ENCODE measurements at places on chromosomes 5 and 9.
A peak's percentile ranks its signal among the peaks of the same experiment; 100 is the strongest.

DNA sequence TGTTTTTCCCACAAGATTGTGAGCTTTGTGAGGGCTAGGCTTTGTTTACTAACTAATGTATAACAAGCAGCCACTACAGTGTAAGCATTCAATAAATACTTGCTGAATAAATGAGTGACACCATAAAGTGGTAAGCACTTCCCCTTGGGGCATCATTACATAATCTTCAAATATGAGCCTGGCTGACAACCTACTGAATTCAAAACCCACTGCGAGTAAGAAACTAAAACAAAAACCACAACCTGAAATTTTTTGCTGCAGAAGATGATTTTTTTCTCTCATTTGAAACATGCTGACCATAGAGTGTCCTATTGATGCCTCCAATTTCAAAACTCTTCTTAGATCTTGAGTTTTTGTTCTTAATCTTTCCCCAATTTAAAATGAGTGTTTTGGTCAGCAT is 331.3 kb upstream of the CCNG1 start:
- DNase-seq, result no peak

DNA sequence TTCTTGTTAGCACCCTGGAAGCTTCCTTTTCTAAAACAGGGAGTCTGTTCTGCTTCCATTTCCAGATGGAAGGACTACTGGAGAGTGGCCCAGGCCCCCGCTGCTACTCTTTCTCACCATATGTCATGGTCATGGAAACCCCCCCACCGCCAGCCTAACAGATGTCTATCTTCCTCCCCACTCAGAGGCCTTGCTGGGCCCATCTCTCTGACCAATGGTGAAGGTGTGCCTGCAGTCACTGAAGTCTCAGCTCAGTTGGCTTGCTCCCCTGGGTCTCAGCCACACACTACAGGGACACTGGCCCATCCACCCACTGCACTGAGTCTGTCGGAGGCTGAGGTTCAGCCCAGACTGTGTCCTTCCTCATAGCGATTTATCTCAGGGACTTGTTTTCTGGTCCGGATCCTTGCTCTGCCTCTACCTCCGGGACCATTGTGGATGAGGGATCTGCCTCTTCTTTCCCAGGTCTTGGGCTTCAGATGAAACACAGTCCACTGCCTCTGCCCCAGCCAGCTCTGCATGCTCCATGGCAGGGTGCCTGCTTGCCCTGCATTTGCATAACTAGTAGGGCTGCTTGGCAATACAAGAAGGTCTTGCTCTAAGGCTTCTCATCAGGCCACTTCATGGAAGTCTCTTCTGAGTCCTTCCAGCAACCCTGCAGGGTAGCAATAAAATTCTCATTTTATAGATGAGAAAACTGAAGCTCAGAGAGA is 30.8 kb downstream of the GALNT12 start:
- no peak for DNase-seq

DNA sequence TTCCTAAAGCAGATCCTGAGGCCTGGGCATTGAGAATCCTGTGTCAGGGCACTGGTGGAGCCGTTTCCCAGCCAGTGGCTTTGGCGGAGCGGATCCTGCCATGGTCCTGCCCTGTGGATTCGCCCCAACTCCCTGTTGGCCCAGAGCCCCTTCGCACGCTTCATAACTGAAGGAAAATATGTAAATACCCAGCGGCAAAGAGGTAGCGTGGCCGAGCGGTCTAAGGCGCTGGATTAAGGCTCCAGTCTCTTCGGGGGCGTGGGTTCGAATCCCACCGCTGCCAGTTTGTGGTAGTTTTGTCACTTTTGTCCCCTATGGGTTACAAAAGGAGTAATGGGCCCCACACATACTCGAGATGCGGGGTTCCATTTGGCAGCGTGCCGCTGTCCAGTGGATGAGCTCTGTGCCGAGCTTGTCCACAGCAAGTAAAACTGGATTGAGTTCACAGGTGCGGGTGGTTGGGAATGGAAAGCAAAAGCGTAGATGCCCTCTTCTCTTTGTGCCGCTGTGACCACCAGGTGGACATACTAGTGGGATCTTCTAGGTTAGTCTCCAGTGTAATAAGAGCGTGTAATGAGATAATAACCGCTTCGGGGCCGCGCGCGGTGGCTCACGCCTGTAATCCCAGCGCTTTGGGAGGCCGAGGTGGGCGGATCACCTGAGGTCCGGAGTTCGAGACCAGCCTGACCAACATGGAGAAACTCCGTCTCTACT is 17.3 kb downstream of the TRIM7 start:
- peak; percentile 83 for DNase-seq

- DNase-seq, result no peak
Measured at GRCh38 chr5:97172227-97172626, 10.8 kb downstream of the RIOK2 start.

- no peak for DNase-seq
Measured at GRCh38 chr5:142511358-142511757, 174.5 kb downstream of the FGF1 start.

DNA sequence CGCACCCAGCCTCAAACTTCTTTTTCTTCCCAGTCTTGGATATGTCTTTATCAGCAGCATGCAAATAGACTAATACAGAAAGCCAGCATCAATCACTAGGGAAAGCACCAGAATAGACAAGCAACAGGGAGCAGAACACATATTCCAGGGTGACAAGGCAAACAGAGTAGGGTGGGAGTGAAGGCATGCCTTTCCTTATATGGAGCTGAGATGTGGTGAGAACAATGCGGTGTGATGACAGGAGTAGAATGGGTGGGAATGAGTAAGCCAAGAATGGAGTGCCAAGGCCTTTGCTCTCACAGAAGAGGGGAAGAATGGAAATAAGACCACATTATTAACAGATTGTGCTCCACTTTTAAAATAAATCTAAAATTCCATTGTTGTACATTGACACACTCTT is 115.6 kb downstream of the CETN3 start:
- DNase-seq, result peak; percentile 56

DNA sequence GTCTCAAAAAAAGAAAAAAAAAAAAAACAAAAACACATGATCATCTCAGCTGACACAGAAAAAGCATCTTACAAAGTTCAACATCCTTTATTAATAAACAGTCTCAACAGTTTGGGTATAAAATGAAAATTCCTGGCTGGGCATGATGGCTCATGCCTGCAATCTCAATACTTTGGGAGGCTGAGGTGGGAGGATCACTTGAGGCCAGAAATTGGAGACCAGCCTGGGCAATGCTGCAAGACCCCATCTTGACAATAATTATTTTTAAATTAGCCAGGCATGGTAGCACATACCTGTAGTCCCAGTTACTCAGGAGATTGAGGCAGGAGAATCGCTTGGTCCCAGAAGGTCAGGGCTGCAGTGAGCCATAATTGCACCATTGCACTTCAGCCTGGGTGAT is 7.9 kb upstream of the CNTRL start:
- DNase-seq, result no peak

GRCh38 chr9:114218264-114219120 is 63.2 kb downstream of the COL27A1 start:
- no peak for DNase-seq

DNA sequence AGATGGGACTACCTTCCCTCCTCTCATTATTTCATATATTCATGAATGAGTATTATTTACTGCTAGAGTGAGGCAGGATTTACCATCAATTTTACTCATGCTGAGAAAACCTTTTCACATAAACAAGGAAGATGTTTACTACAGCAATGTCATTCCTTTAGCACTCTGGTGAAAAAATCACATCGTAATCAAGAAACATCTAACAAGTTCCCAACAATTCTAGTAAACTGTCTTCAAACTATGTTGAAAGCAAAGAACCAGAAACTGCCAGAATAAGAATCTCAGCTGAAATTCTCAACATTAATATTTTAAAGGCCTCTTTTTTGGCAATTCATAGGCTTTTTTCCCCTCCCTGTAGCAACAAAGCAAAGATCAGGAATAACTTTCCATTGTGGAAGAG is 28.2 kb downstream of the AUH start:
- no peak for DNase-seq

GRCh38 chr9:114688909-114689610 is 7.1 kb upstream of the TEX48 start:
- no peak for DNase-seq

DNA sequence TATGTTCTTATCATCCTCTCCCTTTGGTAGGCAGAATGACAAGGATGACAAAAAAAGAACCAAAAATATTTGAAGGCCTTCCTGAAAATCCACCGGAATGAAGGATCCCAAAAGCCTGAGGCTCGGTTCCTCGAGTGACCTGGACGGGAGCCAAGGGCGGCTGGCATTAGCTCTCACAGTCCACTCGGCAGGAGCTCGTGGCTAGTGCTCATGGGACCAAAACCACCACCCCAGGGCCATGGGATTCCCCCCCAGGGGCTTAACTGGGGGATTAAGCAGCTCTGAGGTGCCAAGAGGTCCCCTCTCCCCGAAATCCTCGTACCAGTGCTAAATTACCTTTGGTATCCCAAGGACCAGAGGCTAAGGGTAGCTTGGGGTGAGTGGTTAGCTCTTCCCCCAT is 586 bp upstream of the PDZD2 start:
- peak; percentile 12 for DNase-seq

- DNase-seq, result peak; percentile 16
Measured at GRCh38 chr9:89802781-89803355, 198.1 kb downstream of the GADD45G start.

GRCh38 chr5:72938206-72938605 is 17.6 kb upstream of the FCHO2 start:
- DNase-seq, result peak; percentile 54

- DNase-seq, result no peak
Measured at GRCh38 chr9:100134731-100135130, 35.7 kb downstream of the INVS start.

GRCh38 chr9:124504530-124505005 is 2.6 kb downstream of the NR5A1 start:
- no peak for DNase-seq

GRCh38 chr5:42641336-42642005 is 115.1 kb upstream of the CCDC152 start:
- DNase-seq, result no peak

GRCh38 chr5:2186472-2187015 is 303.8 kb upstream of the IRX4 start:
- no peak for DNase-seq

GRCh38 chr5:151750121-151750520 is 8.3 kb downstream of the ATOX1 start:
- no peak for DNase-seq

DNA sequence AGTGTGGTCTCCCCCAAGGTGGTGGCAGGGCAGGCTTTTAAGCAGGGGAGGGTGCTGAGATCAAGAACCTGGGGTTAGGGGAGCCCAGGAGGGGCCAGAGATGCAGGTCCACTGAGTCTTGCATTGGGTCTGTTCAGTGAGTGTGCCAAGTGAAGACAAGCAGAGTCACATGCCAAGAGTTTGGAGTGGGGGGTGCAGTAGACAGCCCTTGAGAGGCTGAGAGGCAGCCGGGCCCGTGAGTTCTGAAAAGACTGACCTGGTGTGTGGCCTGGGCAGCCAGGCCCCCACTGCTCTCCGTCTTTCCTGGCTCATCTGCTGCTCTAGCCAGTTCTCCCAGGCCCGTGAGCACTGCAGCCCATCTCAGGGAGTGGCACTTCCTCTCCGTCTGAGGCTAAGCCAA is 120.0 kb downstream of the DAB2IP start:
- DNase-seq, result peak; percentile 18

DNA sequence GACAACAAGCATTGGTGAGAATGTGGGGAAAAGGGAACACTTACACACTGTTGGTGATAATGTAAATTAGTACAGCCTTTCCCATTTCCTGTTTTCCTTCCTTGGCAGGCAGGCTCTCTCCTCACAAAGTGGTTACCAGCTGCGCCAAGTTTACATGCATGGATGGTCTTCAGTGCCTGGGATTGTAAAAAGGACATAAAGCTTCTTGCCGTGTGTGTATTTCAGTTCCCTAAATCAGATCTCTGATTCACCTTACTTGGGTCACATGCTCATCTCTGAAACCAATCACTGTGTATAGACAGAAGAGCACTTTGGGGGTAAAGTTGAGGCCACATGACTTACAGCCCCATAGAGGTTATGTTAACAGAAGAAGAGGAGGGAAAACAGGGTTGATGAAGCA is 92.8 kb downstream of the CAVIN4 start:
- no peak for DNase-seq

DNA sequence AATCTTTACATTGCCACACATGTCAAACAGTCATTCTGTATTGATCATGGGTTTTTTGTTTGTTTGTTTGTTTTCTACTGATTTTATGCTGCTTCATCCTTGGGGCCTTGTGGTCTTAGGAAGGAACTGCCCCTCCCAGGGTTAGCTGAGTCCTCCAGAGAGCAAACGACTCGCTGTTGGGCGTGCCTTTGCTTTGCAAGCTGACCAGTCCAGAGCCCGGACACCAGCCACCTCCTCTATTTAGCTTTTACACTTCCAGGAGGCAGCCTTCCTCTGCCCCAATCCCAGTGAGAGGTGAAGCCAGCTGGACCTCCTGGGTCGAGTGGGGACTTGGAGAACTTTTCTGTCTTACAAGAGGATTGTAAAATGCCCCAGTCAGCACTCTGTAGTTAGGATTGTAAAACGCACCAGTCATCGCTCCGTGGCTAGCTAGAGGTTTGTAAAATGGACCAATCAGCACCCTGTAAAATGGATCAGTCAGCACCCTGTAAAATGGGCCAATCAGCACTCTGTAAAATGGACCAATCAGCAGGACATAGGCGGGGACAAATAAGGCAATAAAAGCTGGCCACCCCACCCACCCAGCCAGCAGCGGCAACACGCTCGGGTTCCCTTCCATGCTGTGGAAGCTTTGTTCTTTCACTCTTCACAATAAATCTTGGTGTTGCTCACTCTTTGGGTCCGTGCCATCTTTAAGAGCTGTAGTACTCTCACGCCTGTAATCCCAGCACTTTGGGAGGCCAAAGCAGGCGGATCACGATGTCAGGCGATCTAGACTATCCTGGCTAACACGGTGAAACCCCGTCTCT is 154.4 kb downstream of the ERCC6L2 start:
- no peak for DNase-seq

DNA sequence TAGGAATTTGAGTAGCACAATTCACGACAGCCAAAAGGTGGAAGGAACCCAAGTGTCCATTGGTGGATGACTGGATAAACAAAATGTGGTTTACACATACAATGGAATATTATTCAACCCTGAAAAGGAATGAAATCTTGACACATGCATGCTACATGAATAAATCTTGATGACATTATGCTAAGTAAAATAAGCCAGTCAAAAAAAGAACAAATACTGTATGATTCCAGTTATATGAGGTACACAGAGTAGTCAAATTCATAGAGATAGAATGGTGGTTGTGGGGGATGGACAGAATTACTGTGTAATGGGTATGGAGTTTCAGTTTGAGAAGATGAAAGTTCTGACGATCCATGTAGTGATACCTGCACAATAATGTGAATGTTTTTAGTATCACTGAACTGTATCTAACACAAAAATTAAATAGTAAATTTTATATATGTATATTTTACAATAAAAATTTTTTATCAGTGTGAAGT is 117.7 kb upstream of the GNA14 start:
- DNase-seq, result no peak

DNA sequence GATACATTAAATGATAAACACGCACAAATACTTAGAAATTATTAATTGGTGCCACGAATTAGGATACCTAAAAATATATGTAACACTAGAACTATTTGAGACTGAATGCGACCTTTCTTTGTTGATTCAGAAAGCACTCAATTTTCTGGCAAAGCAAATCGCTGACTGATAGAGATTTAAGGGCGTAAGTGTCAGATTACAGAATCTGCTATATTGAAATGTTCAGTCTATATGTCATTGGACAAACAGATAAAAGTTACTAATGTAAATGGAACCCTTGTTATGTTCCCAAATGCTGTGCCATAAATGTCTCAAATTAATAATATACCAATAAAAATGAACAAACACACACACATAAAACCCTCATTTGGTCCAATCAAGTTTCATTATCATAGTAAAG is 137.9 kb downstream of the MPDZ start:
- no peak for DNase-seq

GRCh38 chr5:128384068-128384467 is 154.0 kb downstream of the FBN2 start:
- DNase-seq, result no peak

- DNase-seq, result no peak
Measured at GRCh38 chr5:110718311-110718710, 8.2 kb downstream of the TMEM232 start.
